ENCODE measurements at places on chromosomes 2 and 18.

DNA sequence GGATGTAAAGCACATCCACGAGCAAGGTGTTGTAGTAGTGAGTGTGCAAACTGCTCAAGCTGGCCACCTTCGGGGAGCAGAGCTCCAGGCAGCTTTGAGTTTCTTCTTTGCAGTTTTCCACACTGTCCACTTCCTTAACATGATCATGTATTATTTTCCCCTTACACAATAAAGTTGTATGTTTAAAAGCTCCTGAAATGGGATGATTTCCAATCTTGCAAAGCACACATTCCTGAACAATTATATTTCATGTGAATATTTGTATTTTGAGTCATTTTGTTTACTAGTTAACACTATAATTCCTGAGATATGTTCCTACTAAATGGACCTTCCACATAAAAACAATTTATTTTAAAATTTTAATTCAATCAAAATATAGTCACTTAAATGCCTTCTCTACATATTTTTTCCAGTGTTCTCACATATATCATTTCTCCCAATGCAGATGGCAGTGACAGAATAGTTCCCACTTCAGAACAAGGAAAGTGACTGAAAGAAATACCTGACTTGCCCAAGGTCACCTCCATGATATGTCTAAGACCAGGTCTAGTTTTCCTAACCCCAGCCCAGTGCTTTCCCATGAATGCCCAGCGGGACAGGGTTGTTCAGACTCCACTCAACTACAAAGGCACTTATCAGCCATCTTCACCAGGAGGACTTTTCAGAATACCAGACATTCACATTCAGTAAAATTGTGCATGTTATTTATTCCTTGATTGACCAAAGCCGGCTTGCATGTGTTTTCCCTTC is 5.5 kb downstream of the CYB5A start:
- DNase-seq, result no peak

DNA sequence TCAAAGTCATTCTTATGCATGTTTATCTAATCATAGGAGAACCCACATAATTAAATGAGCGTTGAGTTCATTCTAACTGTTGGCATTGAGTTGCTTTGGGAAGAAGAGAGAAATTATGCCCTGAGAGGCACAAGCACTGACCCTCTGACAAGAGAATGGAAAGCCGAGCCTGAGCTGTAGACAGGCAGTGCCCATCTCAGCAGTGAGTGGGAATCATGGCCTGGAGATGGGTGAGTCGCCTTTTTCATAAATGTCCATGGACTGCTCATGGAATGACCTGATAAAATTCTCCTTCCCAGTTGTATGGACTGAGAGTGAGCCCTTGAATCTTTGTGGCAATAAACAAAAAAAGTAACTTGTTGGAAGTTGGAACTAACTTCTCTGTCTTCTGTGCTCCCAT is 21.4 kb upstream of the MYO3B start:
- DNase-seq, result no peak

- no peak for DNase-seq
These were observed 20.5 kb upstream of the GNAL start for GRCh38 chr18:11668441-11669169.

DNA sequence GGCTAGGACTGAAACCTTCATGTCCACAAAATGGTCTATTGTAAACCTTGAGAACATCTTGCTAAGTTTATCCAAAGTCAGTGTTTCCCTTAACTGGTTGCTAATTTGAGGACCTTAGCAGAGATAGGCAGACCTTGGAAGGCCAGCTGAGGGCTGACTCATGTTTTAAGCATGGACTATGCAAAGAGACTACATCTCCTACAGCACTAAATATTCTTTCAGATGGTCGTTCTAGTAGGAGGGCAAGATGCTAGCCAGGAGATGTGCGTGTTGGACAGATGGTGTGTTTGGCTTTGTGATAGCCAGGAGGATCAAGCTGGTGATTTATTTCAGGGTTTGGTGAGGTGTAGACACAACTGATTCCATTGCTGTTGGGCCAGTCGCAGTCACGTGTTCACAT is 75.8 kb downstream of the NRP2 start:
- DNase-seq, result peak; percentile 82

GRCh38 chr2:196987649-196988364 is 61.3 kb upstream of the PGAP1 start:
- peak; percentile 52 for DNase-seq

- DNase-seq, result no peak
These were observed 81.8 kb upstream of the CREB1 start for GRCh38 chr2:207448006-207448405.

GRCh38 chr2:187577310-187577709 is 23.1 kb upstream of the TFPI start:
- no peak for DNase-seq

- DNase-seq, result no peak
These were observed 4.1 kb downstream of the LCT start for GRCh38 chr2:135832891-135833290.

GRCh38 chr2:197500503-197501131 is 438 bp downstream of the HSPE1 start:
- DNase-seq, result no peak

GRCh38 chr18:35939138-35939537 is 33.3 kb upstream of the RMP24 start:
- DNase-seq, result no peak

DNA sequence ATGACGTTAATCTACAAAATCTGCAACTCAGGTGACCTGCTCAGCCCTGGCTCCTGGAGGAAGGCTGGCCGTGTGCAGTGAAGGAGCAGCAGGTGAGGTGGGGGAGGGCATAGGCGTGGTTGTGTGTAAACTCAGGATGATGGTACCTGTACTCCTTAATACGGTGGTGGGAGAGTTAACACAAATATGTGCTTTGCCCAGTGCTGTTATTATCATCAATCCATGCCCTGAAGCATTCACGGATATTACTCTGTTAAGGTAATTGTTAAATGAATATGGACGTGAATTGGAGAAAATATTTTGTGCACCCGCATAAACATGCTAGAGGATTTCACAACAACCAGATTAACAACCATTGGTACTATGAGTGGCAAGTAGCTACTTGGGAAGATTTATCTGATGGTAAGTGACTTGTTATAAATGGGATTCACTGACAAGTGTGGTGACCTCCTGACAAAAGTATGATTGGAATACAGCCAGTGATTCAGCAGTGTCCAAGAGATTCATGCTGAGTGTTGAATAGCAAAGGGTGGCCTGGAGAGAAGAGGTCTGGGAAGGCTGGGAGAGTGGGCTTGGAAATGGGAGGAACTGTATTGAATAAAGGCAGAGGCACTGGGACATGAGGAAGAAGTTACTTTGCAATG is 194.1 kb downstream of the TPGS2 start:
- DNase-seq, result no peak

DNA sequence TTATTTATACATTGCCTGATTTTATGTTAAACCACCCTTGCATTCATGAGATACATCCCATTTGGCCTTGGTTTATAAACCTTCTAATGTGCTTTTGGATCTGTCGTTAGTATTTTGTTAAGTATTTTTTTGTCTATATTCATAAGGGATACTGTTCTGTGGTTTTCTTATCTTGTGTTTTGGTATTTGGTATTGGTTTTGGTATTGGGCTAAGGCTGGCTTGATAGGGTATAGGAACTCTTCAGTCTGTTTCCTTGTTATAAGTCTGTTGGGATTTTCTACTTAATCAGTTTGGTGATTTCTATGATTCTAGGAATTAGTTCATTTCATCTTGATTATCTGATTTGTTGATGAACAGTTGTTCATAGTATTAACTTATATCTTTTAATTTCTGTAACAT is 49.2 kb downstream of the RELCH start:
- DNase-seq, result no peak

- no peak for DNase-seq
These were observed 6.3 kb downstream of the C2orf81 start for GRCh38 chr2:74414881-74415761.

DNA sequence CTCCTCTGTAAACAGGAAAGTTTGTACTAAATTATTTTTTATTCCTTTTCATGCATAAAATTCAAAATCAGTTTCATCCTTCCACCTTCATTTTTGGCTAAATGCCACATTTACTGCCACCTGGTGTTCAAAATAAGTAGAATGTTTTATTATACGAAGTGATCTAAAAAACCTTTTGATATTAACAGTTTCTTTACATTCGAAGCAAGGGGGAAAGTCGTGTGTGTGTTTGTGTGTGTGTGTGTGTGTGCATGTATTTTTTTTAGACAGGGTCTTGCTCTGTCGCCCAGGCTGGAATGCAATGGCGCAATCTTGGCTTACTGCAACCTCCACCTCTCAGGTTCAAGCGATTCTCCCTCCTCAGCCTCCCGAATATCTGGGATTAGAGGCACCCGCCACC is 9.0 kb upstream of the SCN9A start:
- peak; percentile 30 for DNase-seq

DNA sequence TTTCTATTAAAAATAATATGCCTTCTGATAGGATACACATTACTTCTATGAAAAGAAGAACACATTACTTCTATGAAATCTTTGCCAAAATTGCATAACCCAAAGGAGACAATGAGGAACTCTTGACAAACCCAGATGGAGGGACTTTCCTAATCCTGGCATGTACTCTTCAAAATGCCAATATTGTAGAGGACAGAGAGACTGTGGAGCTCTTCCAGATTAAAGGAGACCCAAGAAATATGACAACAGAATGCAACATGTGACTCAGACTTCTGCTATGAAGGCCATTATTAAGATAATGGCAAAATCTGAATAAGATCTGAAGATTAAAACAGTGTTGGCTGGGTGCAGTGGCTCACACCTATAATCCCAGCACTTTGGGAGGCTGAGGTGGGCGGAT is 22.2 kb downstream of the SOWAHC start:
- no peak for DNase-seq

GRCh38 chr2:105990624-105991023 is 203.5 kb downstream of the UXS1 start:
- DNase-seq, result no peak

GRCh38 chr2:65199166-65199565 is 28.5 kb upstream of the ACTR2 start:
- DNase-seq, result no peak

- no peak for DNase-seq
These were observed 54.7 kb upstream of the KIDINS220 start for GRCh38 chr2:8892111-8892510.

GRCh38 chr2:112666761-112667122 is 21.0 kb downstream of the SLC20A1 start:
- no peak for DNase-seq

- no peak for DNase-seq
These were observed 63.9 kb downstream of the PRKRA start for GRCh38 chr2:178386986-178387597.

- no peak for DNase-seq
These were observed 76.5 kb downstream of the LPIN1 start for GRCh38 chr2:11822746-11823451.

GRCh38 chr2:65586516-65586915 is 154.1 kb upstream of the SPRED2 start:
- no peak for DNase-seq

- no peak for DNase-seq
These were observed 111.4 kb downstream of the METTL4 start for GRCh38 chr18:2459886-2460285.

DNA sequence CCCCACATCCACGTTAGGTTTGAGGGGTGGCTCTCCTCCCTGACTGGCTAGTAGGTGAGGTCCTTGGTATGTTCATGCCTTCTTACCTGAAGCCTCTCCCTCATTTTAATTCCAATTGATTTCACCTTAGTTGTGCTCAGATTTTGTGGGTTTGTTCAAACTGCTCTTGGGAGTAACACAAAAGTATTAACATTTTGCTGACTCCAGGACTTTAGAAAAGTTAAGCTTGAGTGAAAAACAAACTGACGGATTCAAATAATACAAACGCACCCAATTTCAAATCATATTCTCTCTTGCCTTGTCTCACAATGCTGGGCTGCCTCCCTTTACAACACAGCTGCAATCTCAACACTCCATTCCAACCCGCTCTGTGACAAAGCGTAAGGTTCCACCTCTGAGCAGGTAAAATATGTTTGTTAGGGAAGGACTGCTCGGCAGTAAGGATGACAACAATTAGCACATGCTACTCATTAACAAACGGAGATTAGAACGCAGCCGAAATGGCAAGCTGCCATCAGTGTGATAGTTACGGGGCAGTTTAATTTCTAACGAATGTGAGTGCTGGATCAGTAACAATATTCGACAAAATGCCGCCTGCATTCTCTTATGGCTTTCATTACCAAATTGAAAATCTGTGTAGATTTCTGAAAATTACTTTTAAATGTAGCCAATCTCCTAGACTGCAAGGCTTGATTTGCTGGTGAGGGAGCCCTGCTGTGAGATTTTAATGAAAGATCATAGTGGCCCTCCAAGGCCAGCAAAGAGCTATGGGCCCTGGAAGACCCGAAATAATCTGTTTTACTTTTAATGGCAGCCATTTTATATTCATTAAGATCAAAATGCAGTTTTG is 730.6 kb upstream of the FANCL start:
- no peak for DNase-seq

GRCh38 chr2:121151311-121152109 is 133.5 kb downstream of the TFCP2L1 start:
- DNase-seq, result no peak

- DNase-seq, result no peak
These were observed 40.1 kb downstream of the KCNF1 start for GRCh38 chr2:10951558-10952414.

DNA sequence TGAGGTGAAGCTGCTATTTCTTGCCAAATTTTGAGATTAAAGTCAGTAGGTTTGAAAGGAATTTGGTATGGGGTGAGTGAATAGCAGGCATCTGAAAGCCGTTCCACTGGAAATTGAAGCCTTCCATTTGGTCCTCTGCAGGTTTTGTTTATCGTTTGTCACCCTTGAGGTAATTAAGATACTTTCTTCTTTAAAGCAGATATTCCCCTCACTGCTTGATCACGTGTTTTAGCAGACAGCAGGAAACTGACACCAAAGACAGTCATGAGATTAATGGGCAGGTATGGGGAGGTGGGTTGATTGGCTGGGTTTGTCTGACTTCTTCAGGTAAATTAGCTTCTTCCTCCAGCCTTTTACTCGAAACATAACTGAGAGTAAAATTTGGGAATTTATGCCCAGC is 10.7 kb downstream of the LPIN1 start:
- DNase-seq, result peak; percentile 32

DNA sequence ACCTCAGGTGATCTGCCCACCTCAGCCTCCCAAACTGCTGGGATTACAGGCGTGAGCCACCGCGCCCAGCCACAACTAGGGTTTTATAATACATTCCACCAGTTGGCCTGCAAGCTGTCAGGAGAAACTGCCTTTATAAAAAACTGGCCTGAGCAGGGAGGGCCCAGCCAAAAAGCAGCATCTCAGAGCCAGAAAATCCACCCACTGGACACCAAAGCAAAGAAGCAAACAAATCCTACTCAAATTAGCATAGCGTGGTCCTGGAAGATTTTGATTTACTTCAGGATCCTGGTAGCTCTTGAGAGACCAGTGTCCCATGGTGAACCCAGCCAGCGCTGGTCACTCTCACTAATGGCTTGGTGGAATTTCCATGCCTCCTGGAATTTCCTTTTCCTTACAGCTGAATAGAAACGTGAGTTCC is 60.0 kb upstream of the PXDN start:
- DNase-seq, result no peak
